IMR-90 (cell line): ENCODE measurements at places on chromosomes 6 and 20.
A peak's percentile ranks its signal among the peaks of the same experiment; 100 is the strongest.

DNA sequence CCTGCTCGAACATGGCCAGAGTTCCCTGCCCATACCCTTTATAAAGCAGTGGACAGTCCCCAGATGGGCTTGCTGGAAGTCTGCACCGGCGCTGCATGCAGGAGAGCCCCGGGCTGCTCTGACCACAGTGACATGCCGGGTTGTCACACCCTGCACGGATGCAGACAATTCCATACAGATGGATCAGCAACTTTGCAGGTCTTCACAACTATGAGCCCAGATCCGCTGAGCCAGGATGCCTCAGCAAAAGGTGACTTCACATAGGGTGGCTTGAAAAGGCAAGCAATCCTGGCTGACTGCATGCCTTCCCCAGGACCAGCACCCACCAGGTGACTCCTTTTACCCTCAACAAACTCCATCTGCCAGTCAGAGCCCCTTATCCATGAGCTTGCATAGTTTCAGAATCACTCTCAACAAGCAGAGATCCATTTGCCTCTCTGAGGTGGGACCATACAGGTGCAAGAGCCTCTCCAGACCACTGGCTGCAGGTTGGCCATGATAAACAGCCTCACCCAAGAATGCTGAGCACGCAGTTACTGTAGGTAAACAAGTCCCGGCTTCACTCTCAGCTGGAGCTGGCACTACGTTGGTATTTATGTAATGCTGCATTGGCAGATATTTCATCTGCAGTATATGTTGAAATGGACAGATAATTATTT lies 183.0 kb upstream of the QKI start:
- H3K4me3 ChIP-seq: no peak overlapping the region
- H3K4me1 ChIP-seq: no peaks in the 10 kb centered on the region
- H3K27me3 ChIP-seq: no peaks in the 10 kb centered on the region
- no peak overlapping the region for H3K27ac ChIP-seq
- DNase-seq: no peak

DNA sequence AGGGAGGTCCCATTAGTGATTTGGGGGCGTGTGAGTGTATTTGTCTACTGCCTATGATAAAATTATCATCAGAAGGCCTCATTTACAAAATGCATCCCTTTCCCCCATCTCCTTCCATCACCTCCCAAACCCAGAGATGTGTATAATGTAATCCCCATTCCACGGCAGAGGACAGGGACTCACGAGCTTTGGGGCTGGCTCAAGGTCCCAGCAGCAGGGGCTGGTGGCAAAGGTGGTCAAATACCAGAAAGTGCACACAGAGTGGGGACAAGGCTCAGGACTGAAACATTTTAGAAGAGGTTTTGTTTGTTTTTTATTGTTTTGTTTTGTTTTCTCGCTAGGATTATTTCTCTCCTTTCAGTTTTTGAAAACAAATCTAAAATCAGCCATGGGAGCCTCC lies 68.5 kb upstream of the TOP1 start:
- no peak overlapping the region for H3K4me3 ChIP-seq
- no peak for DNase-seq
- H3K27ac ChIP-seq: no peak overlapping the region
- no peaks in the 10 kb centered on the region for H3K36me3 ChIP-seq
- no peaks in the 10 kb centered on the region; the same call in 1 of the 2 replicates for H3K4me1 ChIP-seq

DNA sequence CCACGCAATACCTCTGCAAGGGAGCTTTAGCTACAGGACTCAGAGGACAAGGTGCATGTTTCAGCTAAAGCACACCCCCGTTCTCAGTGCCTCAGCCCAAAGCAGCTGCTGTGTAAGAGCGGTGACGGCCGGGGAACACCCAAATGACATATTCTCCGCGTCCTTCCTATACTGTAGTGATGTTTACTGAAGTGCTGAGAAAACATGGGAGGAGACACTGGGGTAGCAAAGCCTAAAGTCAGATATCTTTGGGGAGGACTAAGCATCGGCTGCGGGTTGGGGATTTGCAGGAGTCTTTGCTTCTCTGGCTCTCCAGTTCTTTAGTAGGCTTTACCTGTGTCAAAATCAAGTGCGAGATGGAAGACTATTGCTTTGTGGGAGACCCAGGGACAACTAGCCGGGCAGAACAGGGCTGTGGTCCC lies 1.7 kb downstream of the SLC22A23 start:
- DNase-seq: no peak
- peaks cover 2% of the 10 kb centered on the region; the same call in 1 of the 2 replicates for H3K4me1 ChIP-seq
- H3K4me3 ChIP-seq: no peak overlapping the region; the same call in 1 of the 2 replicates
- H3K27ac ChIP-seq: no peak overlapping the region
- peaks cover 71% of the 10 kb centered on the region for H3K27me3 ChIP-seq

GRCh38 chr6:127967708-127968107 lies 66.8 kb upstream of the THEMIS start:
- no peak for DNase-seq
- peaks cover 6% of the 10 kb centered on the region for H3K4me1 ChIP-seq
- H3K27ac ChIP-seq: no peak overlapping the region
- peaks cover 14% of the 10 kb centered on the region for H3K36me3 ChIP-seq
- no peaks in the 10 kb centered on the region for H3K27me3 ChIP-seq

- H3K4me1 ChIP-seq: no peaks in the 10 kb centered on the region; the same call in 1 of the 2 replicates
- H3K4me3 ChIP-seq: no peak overlapping the region
- DNase-seq: no peak
These were observed 1.4 kb downstream of the TUBB2B start for GRCh38 chr6:3226042-3226441.

- no peak overlapping the region for H3K4me3 ChIP-seq
- no peak overlapping the region for H3K27ac ChIP-seq
- H3K36me3 ChIP-seq: peaks cover 11% of the 10 kb centered on the region
- peaks cover 12% of the 10 kb centered on the region for H3K4me1 ChIP-seq
- peak; percentile 64 for DNase-seq
- H3K27me3 ChIP-seq: no peaks in the 10 kb centered on the region
These were observed 137.4 kb upstream of the RNF24 start for GRCh38 chr20:4152696-4153235.

GRCh38 chr6:36599791-36600209 lies 5.6 kb downstream of the SRSF3 start:
- no peak overlapping the region for H3K27ac ChIP-seq
- H3K4me3 ChIP-seq: no peak overlapping the region
- no peaks in the 10 kb centered on the region for H3K27me3 ChIP-seq
- peak; percentile 40 for DNase-seq
- H3K4me1 ChIP-seq: peaks cover 10% of the 10 kb centered on the region

- peaks cover 42% of the 10 kb centered on the region for H3K27me3 ChIP-seq
- no peak for DNase-seq
- no peak overlapping the region for H3K4me3 ChIP-seq
- no peaks in the 10 kb centered on the region for H3K36me3 ChIP-seq
These were observed 36.1 kb downstream of the MDFI start for GRCh38 chr6:41674231-41675000.

GRCh38 chr20:35826397-35826998 lies 54.7 kb downstream of the PHF20 start:
- DNase-seq: no peak
- H3K4me3 ChIP-seq: no peak overlapping the region
- H3K27me3 ChIP-seq: no peaks in the 10 kb centered on the region
- no peaks in the 10 kb centered on the region for H3K36me3 ChIP-seq
- H3K4me1 ChIP-seq: peaks cover 8% of the 10 kb centered on the region

- H3K27me3 ChIP-seq: peaks cover 5% of the 10 kb centered on the region
- no peak overlapping the region for H3K4me3 ChIP-seq
- H3K36me3 ChIP-seq: no peaks in the 10 kb centered on the region
- peaks cover 4% of the 10 kb centered on the region; the same call in 1 of the 2 replicates for H3K4me1 ChIP-seq
- no peak overlapping the region for H3K27ac ChIP-seq
These were observed 151.9 kb downstream of the CD83 start for GRCh38 chr6:14269436-14269835.

- H3K27me3 ChIP-seq: no peaks in the 10 kb centered on the region
- H3K4me3 ChIP-seq: no peak overlapping the region
- H3K36me3 ChIP-seq: no peaks in the 10 kb centered on the region
- no peaks in the 10 kb centered on the region for H3K4me1 ChIP-seq
- no peak overlapping the region for H3K27ac ChIP-seq
These were observed 99.8 kb upstream of the PLEKHG1 start for GRCh38 chr6:150499882-150500312.

- no peak overlapping the region for H3K4me3 ChIP-seq
- no peaks in the 10 kb centered on the region for H3K27me3 ChIP-seq
- no peak overlapping the region for H3K27ac ChIP-seq
These were observed 102.8 kb downstream of the MOXD1 start for GRCh38 chr6:132298344-132298949.

DNA sequence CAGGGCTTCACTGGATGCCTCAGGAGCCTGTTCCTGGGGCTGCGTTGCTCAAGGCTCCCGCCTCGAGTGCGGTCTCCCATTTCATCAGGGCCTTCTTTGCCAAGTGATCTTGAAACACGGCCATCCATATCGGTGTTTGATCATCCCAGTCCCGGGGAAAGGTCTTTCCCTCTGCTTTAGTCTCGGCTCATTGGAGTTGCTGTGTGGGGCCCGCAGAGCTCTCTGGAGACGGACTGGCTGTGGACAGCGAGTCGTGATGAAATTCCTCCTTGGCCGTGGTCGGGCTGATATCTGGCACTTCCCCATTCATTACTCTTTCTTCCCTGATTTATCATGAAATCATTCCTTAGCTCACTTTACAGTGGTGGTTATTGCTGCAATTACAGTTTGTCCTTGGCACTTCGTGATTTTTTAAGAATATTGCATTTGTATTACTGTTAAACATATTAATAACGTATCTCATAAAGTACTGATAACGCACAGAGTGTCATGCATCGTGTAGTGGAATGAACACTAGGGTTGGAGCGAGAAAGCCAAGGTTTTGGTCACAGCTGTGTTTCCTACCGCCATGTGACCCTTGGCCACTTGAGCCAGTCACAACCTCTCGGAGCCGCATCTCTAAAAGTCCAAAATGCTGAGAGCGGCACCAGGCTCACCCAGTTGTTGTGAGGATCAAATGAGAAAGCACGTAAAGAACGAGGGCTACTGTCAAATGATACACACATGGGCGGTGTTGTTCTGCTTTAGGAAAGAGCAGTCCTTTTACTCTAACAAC lies 71.8 kb downstream of the MTHFD1L start:
- peaks cover 10% of the 10 kb centered on the region for H3K4me1 ChIP-seq
- no peaks in the 10 kb centered on the region for H3K27me3 ChIP-seq
- H3K27ac ChIP-seq: no peak overlapping the region
- H3K4me3 ChIP-seq: no peak overlapping the region
- no peak for DNase-seq

GRCh38 chr6:1364791-1365190 lies 24.6 kb upstream of the FOXF2 start:
- H3K36me3 ChIP-seq: no peaks in the 10 kb centered on the region
- DNase-seq: no peak
- H3K27me3 ChIP-seq: no peaks in the 10 kb centered on the region; the same call in 1 of the 2 replicates
